ENCODE measurements at places on chromosomes 2 and 18. TPM values are rescaled to one million over a fixed set of nuclear protein-coding genes. Genes with fewer than 3 reads are reported as not detected.
A peak's percentile ranks its signal among the peaks of the same experiment; 100 is the strongest.

DNA sequence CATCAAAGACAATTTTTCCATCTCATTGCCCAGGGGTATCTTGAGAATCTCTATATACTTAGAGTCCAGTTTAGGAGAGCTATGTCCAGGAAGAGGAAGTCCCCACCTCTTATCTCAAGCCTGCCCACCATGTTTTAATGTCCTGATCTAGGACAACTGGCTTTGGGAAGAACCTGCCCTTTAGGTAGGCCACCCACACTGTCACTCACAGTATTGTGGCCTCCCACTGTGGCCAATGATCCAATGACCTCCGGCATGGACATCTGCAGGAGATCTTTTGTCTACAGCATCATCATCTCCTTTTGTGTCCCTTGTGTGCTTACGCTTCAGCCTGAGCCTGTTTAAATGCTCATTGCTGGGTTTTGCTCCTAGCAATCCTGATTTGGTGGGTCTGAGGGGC is 77.4 kb downstream of the SLC4A3 start:
- no peaks in the 10 kb centered on the region for H3K36me3 ChIP-seq
- no peak overlapping the region for H3K4me3 ChIP-seq
- H3K27ac ChIP-seq, result no peak overlapping the region
- H3K4me1 ChIP-seq, result no peaks in the 10 kb centered on the region

DNA sequence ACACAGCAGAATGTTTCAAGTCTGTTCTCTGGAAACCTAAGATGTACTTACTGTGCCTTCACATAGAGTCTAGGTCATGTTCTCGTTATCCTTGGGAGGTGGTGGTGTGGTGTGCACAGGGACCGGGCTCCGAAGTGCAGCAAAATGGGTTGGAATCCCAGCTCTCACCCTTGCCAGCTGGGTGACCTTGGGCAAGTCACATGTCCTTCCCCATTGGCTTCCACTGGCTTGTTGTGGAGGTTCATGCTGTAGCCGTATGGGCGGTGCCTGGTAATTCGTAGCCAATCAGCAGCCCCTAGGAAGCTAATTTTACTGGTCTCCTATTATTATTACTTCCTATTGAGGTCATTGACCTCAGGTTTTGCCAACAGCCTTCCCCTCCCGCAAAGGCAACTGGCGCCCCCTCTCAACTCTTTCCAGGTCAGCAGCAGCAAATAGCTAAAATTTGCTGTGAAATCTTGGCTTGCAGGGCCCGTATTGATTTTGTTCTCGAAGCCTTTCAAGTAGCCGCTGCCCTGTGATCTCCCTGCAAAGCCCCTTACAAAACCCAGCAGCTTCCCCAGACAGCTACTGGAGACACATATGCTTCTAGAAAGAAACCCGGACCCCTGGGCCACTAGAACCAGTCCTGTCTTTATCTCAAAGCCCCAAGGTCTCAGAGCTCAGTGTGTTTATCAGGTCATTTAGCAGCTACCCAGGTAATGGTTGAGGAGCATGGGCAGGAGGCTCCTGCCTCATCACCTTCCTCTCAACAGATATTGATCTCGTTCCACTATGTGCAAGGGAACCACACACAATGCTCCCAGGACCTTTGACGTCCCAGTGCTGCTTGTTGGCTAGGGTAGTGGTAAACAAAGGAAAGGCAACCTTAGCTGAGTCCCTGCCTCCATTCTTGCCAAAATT is 66.5 kb upstream of the SLC1A4 start:
- H3K36me3 ChIP-seq, result peaks cover 23% of the 10 kb centered on the region
- H3K4me1 ChIP-seq, result peaks cover 42% of the 10 kb centered on the region
- H3K27me3 ChIP-seq, result no peaks in the 10 kb centered on the region
- no peak for DNase-seq
- H3K27ac ChIP-seq, result peak overlapping the region; percentile 23
- H3K4me3 ChIP-seq, result peak overlapping the region; percentile 23

GRCh38 chr18:6414723-6415417 is at the start of gene L3MBTL4:
TSS of gene L3MBTL4 (minus strand) at chr18:6414911. CDS start at chr18:6311625, 103,286 bp downstream.
- no peaks in the 10 kb centered on the region for H3K27me3 ChIP-seq
- peak within 1 kb of the TSS; percentile 45 for H3K27ac ChIP-seq
- H3K36me3 ChIP-seq, result no peaks in the 10 kb centered on the region
- peaks cover 5% of the 10 kb centered on the region for H3K4me1 ChIP-seq

MAP3K19 gene
- total RNA-seq, result not detected

NAGK gene
- 135 TPM for total RNA-seq

DNA sequence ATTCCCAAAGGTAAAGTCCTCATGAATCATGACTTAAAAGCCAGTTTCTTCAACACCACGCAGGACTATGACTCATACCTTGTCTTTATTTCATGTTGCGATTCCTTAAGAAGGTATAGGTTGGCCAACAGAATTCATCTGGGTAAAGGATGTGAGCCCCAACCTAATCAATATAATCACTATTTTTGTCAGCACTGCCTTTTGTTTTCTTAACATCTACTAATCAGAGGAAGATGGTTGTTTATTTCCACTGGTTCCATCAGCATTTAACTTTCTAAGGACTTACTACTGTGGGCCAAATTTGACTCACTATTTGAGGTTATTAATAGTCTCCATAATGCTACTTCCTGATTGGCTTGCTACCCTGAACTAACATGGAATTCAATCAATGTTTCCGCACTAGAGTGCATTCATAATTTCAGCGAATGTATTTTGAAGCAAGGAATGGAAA is 78.6 kb downstream of the SCG2 start:
- no peak overlapping the region for H3K4me3 ChIP-seq
- DNase-seq, result no peak
- H3K27me3 ChIP-seq, result no peaks in the 10 kb centered on the region
- H3K27ac ChIP-seq, result no peak overlapping the region
- H3K36me3 ChIP-seq, result no peaks in the 10 kb centered on the region

- no peak overlapping the region for H3K4me3 ChIP-seq
- no peaks in the 10 kb centered on the region for H3K27me3 ChIP-seq
- no peaks in the 10 kb centered on the region for H3K36me3 ChIP-seq
- DNase-seq, result no peak
- peaks cover 24% of the 10 kb centered on the region for H3K4me1 ChIP-seq
Observed at GRCh38 chr2:189446780-189447179, 5.5 kb downstream of the WDR75 start.

SLC4A5 gene
- total RNA-seq, result 4.4 TPM

- H3K4me3 ChIP-seq, result no peak overlapping the region
- no peak for DNase-seq
- no peaks in the 10 kb centered on the region for H3K4me1 ChIP-seq
- no peak overlapping the region for H3K27ac ChIP-seq
- H3K27me3 ChIP-seq, result no peaks in the 10 kb centered on the region
- H3K36me3 ChIP-seq, result no peaks in the 10 kb centered on the region
Observed at GRCh38 chr2:210132239-210132638, 39.0 kb downstream of the KANSL1L start.

DNA sequence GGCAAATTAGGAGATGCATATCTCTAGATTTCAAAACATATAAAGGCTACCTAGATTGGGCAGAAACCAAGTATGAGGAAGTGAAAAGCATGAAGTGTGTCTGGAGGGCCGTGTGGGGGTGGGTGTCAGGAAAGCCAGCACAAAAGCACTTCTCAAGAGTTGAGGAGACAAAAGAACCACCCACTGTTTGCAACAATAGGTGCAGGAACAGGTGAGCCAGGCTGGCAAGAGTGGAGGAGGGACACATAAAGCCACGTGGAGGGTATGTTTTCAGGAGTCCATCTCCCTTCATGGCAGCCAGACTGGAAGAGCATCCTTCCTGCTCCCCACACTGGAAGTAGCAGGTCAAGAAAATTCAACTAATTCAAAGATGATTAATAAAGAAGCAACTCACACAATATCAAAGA is 96.4 kb downstream of the CERS6 start:
- no peaks in the 10 kb centered on the region for H3K27me3 ChIP-seq
- H3K27ac ChIP-seq, result peak overlapping the region; percentile 56
- peak; percentile 63 for DNase-seq
- H3K4me3 ChIP-seq, result no peak overlapping the region
- peaks cover 4% of the 10 kb centered on the region for H3K36me3 ChIP-seq

GRCh38 chr18:9392726-9393125 is 58.2 kb downstream of the TWSG1 start:
- no peak overlapping the region for H3K4me3 ChIP-seq
- H3K36me3 ChIP-seq, result no peaks in the 10 kb centered on the region
- DNase-seq, result no peak

DNA sequence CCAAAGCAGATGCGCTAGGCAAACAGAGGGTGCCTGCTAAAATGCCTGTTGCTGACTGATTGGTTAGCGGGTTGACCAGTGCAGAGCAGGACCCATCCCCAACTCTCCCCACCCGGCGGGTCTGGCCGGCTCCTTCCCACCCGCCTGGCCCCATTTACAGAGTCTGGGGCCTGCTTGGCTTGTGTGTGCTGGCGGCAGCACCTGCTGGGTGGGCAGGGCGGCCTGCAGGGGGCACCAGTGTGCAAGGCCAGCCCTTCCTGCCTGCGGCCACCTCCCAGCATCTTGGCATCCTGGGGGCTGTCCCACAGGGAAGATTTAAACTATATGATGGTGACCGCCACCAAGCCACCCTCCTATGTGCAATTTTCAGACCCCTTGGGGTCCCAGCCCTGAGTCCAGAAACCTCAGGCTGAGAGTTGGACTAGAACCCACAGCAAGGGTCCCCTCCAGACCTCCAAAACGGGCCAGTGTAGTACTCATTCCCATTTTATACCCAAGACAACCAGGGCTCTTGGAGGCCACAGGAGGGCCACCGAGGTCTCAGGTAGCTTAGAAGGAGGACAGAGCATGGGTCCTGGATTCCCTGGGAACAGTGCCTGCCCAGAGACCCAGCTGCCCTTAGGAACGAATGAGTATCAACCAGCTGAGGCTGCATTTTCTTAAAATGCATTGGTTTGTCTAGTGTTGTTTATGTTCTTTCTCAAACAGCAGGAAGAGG is 173.6 kb downstream of the SMAD7 start:
- no peaks in the 10 kb centered on the region for H3K36me3 ChIP-seq
- DNase-seq, result no peak
- H3K27ac ChIP-seq, result peak overlapping the region; percentile 60
- H3K27me3 ChIP-seq, result no peaks in the 10 kb centered on the region
- no peak overlapping the region for H3K4me3 ChIP-seq

CRYBA2 gene
- total RNA-seq, result not detected

TUBB8B gene
- not detected for total RNA-seq

NOSTRIN gene
- total RNA-seq, result 0.26 TPM

- DNase-seq, result no peak
- no peak overlapping the region for H3K4me3 ChIP-seq
- no peaks in the 10 kb centered on the region for H3K36me3 ChIP-seq
- H3K27ac ChIP-seq, result no peak overlapping the region
Observed at GRCh38 chr2:120323807-120324399, 22.0 kb upstream of the INHBB start.

TANC1 gene
- 0.48 TPM for total RNA-seq

DNA sequence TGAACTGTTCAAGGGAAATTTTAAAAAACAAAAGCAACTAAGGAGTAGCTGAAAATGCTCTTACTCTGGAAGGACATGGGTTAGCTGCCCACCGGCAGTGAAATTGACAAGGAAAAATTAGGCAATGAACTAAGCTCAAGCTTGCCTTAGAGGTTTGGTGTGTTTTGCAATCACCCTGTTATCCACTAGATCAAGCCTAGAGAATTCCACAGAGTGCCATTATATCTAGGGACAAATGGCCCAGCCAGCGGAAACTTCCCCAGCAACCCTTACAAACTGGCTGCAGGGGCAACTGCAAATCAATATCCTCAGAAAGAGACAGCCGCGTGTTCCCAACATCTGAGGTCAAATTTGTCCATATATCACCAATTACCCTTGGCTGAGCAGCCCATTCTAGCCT is 258.2 kb downstream of the SP3 start:
- H3K27ac ChIP-seq, result no peak overlapping the region
- no peaks in the 10 kb centered on the region for H3K4me1 ChIP-seq
- no peak for DNase-seq
- no peak overlapping the region for H3K4me3 ChIP-seq

HNRNPA3 gene
- total RNA-seq, result 267 TPM

LYPD6 gene
- total RNA-seq, result not detected

- no peaks in the 10 kb centered on the region for H3K36me3 ChIP-seq
- no peaks in the 10 kb centered on the region for H3K4me1 ChIP-seq
- H3K27ac ChIP-seq, result no peak overlapping the region
- no peak overlapping the region for H3K4me3 ChIP-seq
- no peaks in the 10 kb centered on the region for H3K27me3 ChIP-seq
- DNase-seq, result no peak
Observed at GRCh38 chr2:215717501-215718381, 281.9 kb upstream of the FN1 start.

CTAGE1 gene
- not detected for total RNA-seq

CYP1B1 gene
- 10.1 TPM for total RNA-seq

DNA sequence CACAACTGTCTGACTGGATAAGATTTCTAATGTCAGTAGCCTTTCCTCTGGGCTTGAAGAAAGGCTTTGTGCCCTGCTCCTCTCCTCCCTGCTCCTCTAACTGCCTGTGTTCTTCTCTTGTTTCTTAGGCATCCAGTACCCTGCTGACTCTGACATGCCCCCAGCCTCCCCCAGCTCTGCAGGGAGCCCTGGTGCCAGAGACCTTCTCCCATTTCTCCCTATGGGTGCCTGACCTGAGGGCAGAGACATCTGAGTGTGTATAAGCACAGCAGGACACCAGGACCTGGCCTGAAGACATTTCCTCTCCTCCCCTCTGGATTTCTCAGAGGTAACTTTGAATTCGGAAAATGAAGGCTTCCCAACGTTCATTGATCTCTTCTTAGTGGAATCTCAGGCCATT is 23.6 kb downstream of the RNF144A start:
- H3K36me3 ChIP-seq, result peaks cover 2% of the 10 kb centered on the region
- no peak overlapping the region for H3K27ac ChIP-seq

DNA sequence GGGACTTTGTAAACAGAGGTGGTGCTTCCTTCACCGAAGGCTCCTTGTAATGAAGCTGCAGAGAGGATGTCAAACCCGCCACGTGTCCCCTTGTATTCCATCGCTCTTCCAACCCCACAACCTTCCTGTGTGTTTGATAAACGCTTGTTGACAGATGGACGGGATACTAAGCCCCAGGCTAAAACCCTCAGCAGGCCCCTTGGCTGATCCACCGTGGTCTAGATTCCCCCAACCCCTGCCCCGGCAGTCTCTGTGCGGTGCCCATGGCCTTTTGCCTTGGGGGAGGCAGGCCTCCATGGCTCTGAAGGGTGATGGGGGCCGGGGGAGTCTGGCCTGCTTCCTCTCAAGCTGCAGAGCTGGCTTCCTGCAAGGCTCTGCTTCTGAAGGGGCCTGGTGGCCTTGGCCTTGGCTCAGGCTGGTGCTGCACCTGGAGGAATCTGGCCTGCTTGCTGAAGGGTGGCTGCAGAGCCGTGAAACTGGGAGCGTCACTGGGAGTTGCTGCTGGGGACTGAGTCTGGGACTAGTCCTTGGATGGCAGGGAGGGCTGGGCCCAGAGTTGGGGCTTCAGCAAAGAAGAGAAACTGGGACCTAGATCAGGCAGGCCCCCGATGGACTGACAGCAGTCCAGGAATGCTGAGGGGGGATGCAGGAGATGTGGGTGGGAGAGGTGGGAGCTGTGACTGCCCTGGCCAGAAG is 9.6 kb upstream of the NTSR2 start:
- no peak overlapping the region for H3K4me3 ChIP-seq
- no peaks in the 10 kb centered on the region for H3K4me1 ChIP-seq
- H3K36me3 ChIP-seq, result no peaks in the 10 kb centered on the region
- peaks cover 12% of the 10 kb centered on the region for H3K27me3 ChIP-seq
